T-cell (primary cell): ENCODE measurements at places on chromosomes 2 and 18.

DNA sequence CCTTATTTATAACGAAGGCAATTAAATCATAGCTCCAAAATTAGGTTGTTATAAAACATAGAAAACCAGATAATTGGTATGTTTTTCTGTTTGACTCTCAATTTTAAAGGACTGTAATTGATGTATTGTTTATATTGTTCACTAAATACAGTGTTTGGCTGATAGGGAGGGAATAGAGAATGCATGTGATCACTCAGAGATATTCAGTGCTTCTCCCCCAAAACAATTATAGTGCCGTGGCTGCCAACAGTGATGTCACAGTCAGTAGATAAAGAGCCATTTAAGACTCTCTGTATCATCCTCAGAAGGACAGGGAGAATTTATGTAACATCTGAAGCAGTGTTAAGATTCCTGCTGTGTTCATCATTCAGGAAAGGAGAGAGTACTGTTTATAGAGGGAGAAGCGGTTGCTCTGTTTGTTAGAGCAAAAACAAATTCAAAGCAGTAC, 69.6 kb downstream of the PHLPP1 start:
- no peak for DNase-seq

- DNase-seq: no peak
Measured at GRCh38 chr2:126222278-126222677, 433.7 kb upstream of the GYPC start.

DNA sequence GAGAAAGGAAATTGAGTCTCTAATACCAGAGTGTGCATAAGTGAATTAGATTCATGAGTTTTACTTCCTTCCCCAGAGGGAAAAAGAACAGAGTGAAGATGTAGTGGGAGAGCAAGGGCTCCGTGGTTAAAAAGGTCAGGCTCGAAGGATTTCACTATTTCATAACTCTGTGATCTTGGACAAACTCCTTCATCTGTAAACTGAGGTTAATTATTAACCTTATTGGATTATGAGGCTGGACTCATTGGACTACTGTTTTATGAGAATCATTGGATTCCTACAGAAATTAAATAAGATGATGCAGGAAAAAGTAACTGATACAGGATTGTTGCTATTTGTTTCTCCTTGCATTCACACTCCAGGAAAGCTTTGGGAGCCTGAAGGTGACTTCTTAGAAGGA, 45.0 kb downstream of the SRD5A2 start:
- DNase-seq: no peak

DNA sequence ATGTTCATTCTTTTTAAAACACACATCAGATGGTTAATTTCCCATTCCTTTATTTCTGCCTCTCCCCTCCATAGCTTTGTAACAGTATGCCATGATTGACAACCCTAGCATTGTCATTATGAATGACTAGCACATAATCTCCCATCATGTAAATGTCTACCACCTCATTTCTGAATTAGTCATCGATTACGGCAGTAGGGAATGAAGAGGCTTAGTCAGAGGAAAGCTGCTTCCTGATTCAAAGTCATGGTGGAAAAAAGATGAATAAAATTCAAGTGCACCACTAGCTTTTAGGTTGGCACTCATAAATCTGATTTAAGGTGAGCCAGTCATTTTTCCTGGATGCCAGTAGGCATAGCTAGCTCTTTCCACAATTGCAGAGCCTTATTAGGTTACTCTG, 19.1 kb upstream of the ACMSD start:
- no peak for DNase-seq

DNA sequence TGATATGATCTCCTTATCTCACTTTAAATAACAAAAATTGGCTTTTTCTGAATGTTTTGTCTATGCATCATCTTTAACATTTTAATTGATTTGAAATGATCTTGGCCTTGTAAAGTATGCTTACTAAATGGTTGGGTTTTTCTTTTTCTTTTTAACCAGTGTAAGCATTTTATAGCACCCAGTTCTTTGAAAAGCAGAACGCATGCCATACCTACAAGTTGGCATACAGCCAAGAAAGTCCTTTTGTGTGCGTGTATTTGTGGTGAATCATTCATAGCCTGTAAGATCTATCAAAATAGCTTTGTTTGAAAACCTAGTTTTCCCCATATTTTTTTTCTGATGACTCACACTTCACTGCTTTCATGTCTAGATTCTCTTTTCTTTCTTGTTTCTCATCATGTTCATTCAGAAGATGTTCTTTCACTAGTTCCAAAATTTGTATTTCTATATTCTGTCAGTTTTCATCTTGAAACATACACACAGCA, 4.1 kb upstream of the VRK2 start:
- no peak for DNase-seq

- DNase-seq: no peak
Measured at GRCh38 chr2:233285921-233286320, 21.7 kb upstream of the SAG start.

- DNase-seq: no peak
Measured at GRCh38 chr2:226712941-226713340, 86.7 kb downstream of the IRS1 start.

DNA sequence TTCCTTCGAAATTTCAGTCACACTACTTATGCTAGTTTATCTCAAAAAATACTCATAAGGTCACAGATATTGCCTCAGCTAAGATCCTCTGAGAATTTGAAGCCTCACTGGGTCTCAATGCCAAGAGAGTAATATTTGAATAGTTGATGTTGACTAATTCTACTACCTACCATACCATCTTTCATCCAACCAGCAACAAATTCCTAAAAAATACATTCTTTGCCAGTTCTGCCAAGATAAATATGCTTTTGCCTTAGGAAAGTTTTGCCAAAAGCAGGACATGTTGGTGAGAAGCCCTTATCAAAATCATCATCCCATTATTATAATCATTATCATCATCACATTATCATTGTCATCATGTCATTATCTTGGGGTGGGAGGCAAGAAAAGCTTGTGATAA, 544.6 kb upstream of the ZEB2 start:
- no peak for DNase-seq

GRCh38 chr2:175557810-175558377, 376.4 kb upstream of the ATP5MC3 start:
- no peak for DNase-seq

GRCh38 chr2:160368988-160369930, 124.3 kb downstream of the RBMS1 start:
- no peak for DNase-seq

DNA sequence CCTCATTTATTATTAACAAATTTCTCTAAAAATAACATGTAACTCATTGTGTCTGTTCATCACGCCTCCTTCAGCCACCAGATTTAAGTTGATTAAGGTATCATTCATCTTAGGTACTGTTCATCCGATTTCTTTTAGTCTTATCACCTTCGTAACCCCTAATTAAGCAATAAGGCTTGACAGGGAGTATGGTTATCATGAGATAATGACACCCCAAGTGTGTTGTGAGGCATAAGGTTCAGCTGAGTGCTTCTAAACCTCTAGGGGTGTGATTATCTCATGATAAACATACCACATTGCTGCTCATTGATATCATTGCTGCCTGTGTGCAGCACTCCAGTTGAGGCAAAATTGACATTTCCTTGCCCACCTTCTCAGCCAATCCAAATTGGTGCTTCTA, 158.9 kb upstream of the BOD1L2 start:
- no peak for DNase-seq

- no peak for DNase-seq
Measured at GRCh38 chr2:193883820-193884219, 1689.1 kb upstream of the TMEFF2 start.

DNA sequence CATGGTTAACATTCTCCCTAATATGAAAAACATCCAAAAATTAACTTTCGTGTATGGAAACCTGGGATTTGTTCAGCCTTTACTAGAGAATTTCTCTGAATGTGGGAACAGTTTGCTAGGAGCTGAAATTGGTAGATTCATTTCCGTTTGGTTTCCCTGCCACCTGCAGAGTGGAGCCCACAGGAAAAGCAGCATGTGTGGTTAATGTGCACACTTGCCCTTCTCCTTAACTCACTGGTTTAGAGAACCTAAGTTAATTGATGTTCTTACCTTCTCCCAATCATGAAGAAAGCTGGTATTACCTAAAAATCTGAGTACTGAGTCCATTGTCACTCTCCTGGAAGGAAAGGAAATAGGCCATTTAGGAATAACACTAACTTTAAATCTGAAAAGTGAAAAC, 37.6 kb upstream of the ASXL3 start:
- no peak for DNase-seq

DNA sequence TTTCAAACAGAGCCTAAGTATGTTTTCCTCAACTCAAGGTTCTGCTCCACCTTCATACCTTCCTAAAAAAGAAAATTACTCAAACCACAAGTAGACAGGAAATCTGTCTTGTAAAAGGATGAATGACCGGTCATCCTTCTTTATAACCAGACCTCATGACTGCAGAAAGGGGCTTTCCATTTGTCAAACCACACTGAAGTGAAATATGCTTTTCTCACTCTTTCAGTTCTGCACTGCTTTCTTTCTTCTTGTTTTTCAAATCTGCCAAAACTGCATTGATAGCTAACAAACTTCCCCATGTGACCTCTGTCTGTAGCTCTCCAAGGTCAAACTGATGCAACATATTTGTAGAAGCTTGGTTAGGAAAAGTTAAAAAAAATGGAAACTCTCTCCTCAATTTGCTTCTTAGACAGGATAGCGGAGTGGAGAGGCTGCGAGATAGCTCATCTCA, 308.9 kb upstream of the CCDC68 start:
- DNase-seq: no peak

- no peak for DNase-seq
Measured at GRCh38 chr2:187851955-187852561, 297.8 kb upstream of the TFPI start.

- no peak for DNase-seq
Measured at GRCh38 chr2:203341741-203342310, 13.6 kb downstream of the ABI2 start.

DNA sequence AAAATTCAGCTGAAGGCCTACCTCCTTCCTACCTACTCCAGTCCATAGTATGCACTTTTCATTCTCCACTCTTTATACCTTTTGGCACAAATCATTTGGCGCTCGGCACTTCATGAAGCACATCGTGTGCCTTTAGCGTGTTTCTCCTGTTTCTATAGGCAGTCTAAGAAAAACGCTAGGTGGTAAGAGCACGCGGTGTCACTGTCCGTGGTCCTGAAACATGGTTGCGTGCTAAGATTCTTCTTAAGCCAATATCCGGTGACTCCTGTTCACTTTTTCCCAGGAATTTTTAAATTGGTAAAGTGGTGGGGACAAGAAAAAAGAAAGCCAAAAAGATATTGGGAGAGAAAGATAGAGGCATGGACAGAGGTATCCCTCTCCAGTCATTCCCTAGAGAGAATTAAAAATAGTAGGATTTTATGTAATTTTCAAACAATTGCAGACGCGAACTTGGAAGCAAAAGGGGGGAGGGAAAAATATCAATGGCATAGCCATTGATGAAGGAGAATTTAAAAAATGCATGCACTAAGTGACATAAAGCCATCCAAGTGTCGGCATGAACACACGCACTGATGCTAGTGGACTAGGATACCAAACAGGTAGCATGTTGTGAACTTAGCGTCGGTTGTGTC, 1.4 kb upstream of the CTNNA2 start:
- DNase-seq: no peak

DNA sequence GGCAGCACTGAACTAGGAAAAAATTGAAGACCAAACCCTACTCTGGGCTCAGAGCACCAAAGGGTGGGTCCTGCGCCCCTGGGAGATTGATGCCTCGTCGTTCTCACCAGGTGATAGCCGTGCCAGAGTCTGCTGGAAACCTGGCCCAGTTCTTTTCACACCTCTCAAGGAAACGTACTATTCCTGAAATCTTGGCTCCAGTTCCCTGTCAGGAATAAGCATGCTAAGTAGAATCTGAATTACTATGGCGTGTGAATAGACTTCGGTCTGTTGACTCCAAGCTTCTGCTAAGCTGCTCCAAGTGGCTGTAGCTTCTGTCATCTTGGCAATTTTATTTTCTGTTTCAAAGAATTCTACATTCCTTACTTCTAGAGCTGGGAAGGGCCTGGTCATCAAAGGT, 75.4 kb downstream of the MARCHF4 start:
- DNase-seq: no peak

GRCh38 chr2:109419960-109420370, 193.8 kb downstream of the SEPTIN10 start:
- DNase-seq: no peak

- DNase-seq: no peak
Measured at GRCh38 chr2:68749345-68749744, 14.7 kb downstream of the ARHGAP25 start.

GRCh38 chr2:180571559-180571958, 408.8 kb upstream of the UBE2E3 start:
- no peak for DNase-seq
